ENCODE measurements at places on chromosomes 1 and 21.

DNA sequence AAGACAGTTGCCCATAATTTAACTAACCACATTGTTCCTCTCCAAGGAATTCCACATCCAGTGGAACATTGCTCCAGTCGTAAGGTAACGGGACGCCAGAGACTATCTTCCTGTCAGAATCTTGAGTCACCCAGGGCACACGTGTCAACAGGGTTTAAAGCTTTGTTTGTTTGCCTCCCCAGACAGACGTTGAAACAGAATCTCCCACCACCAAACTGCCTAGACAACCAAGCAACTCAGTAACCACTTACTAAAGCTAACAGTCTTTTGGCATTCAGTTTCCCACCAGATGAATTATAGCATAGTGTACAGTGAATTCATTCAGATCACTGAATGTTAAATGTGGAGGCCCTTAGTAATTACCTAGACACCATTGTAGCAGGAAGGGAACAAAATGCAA, 439.5 kb downstream of the PLPP3 start:
- no peak for DNase-seq

- DNase-seq: no peak
Observed at GRCh38 chr21:44572959-44573583, 458 bp upstream of the KRTAP10-4 start.

DNA sequence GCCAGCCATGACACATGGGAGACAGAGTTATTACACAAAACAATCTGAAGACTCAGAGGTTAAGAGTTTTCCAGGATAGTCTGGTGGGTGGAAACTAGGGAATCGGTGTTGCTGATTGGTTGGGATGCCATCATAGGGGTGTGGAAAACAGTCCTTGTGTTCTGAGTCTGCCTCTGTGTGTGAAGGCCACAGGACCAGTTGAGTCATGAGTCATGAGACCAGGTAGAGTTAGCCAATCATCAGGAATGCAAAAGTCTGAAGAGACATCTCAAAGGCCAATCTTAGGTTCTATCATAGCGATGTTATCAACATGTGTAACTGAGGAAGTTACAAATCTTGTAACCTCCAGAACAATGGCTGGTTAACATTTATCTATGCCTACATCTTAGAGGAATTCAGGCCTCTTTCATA, 49.7 kb upstream of the NEK7 start:
- DNase-seq: no peak

GRCh38 chr21:16587141-16587581, 857.4 kb downstream of the USP25 start:
- no peak for DNase-seq

DNA sequence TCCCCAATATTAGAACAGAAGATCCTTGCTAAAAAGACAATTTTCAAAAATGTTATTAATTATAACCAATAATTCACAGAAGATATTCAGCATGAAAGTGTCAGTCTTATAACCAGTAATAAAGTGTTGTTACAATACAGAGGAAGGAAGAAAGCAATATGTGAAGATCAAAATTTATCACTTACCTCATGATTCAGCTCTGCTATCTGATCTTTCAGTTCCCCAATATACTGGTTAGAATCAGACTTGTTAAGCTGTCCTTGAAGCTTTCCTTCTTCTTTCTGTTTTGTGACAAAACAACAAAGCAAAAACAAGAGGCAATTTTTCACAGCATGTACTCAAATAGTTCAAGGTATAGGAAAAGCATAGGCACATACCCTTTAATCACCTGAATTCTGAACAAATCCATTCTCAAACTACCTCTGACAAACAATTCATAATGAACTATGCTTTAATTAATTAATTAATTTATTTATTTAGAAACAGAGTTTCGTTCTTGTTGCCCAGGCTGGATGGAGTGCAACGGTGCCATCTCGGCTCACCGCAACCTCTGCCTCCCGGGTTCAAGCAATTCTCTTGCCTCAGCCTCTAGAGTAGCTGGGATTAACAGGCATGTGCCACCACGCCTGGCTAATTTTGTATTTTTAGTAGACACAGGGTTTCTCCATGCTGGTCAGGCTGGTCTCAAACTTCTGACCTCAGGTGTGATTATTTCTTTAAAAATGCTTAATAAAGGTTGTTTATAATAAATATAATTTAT, 76.9 kb upstream of the GFI1 start:
- no peak for DNase-seq

DNA sequence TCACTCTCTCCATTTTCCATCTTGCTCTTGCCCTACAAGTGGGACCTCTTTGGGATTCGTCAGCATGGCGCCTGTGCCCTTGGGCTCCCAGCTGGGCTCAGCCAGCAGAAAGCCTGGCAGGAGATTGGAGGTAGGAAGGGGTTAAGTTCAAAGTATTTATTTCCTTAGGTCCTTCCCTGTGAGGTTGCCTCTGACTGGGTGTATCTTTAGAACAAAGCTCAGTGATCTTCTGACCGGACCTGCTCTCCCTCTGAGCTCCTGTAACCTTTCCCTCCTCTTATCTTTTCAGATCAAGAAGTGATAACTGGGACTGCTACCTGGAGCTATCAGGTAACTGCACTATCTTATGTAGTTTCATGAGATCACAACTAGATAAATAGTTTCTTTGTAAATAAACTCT, 75.8 kb upstream of the ABCD3 start:
- DNase-seq: no peak

- no peak for DNase-seq
Observed at GRCh38 chr1:54046671-54047383, 6.2 kb downstream of the TMEM59 start.

- DNase-seq: no peak
Observed at GRCh38 chr1:115767403-115767802, 1.1 kb downstream of the CASQ2 start.

GRCh38 chr1:154910851-154911250, 25.7 kb downstream of the PMVK start:
- no peak for DNase-seq

GRCh38 chr1:176444286-176444685, 18.7 kb upstream of the PAPPA2 start:
- DNase-seq: no peak

DNA sequence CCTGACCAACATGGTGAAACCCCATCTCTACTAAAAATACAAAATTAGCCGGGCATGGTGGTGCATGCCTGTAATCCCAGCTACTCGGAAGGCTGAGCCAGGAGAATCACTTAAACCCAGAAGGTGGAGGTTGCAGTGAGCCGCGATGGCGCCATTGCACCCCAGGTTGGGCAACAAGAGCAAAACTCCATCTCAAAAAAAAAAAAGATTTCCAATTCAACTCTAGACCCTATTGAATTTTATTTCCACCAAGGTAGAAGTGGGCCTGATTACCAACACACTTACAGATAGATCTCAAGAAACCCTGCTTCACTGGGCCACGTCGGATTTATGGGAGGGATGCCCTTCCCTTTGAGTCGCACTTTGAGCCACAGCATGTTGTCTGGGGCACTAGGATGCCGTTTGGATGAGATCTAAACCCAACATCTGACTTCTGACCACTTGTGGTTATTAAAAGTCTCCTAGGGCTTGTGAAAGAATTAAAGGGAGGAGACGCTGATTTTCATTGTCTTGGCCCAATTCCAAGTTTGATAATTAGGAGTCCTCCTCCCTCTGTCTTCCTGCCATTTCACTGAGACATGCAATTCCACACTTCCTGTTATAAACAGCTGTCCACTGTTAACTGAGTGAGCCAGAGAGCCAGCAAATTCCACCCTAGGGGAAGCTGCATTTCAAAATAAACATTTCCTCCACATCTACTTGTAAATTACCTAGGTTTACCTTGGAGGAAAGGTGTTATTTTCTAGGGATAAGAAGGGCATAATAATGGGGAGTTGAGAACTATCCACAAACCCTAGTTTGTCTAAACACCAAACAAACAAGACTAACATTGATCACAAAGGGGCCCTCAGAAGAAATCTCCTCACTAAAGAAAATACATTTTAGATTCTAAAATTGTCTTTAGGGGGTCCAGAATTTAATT, 5.2 kb upstream of the RERE start:
- DNase-seq: no peak

- DNase-seq: no peak
Observed at GRCh38 chr1:64121766-64122385, 81.5 kb upstream of the UBE2U start.

DNA sequence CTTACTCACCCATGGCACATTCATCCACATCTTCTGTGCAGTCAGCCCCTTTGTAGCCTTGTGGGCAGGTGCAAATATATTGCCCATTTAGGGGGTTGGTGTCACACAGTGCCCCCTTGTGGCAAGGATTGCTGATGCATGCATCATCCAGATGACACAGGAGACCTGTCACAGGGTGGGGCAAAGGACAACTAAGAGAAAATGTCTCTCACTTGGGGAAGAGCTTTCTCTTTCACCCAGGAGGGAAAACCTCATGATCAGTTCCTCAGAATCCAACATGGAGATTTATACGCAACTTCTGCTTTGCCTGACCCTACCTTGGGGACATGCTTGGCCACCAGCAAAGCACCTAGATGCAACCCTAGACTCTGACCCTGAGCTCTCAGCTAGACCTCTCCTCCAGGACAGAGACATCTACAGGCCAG, 71.8 kb upstream of the ADAM30 start:
- DNase-seq: peak; percentile 65

GRCh38 chr1:234866007-234866866, 256.3 kb upstream of the IRF2BP2 start:
- DNase-seq: no peak

GRCh38 chr1:183033205-183033604, 10.0 kb downstream of the LAMC1 start:
- DNase-seq: no peak

DNA sequence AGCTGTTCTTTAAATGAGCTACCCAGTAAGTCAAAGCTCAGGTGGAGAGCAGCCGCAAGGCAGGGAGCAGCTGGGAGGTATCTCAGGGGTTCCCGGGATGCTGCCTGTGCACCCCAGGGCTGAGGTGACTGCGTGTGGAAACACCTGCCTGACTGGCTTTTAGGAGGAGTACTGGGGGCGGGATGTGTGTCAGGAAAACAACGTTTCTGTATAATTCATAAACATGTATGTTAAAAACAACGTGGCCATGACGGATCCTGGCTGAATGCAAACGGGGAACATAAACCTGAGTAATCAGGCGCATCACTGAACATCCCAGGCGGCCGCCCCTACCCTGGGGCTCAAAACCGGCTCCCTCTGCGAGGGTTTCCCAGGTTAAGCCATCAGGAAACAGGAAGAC, 1.5 kb downstream of the C1orf159 start:
- no peak for DNase-seq

- DNase-seq: no peak
Observed at GRCh38 chr1:228786361-228787129, 51.3 kb downstream of the RHOU start.

DNA sequence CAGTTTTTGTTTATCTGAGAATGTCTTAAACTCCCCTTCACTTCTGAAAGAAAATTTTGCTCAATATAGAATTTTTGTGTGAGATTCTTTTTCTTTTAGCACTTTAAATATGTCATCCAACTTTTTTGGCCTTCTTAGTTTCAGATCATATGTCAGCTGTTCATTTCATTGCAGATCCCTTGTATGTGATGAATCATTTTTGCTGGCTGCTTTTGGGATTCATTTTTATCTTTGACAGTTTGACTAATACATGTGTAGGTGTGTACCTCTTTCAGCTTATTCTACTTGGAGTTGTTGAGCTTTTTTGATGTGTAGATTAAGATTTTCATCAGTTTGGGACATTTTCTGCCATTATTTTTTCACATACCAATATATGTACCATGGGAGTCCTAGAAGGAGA, 156.8 kb downstream of the FASLG start:
- DNase-seq: no peak

DNA sequence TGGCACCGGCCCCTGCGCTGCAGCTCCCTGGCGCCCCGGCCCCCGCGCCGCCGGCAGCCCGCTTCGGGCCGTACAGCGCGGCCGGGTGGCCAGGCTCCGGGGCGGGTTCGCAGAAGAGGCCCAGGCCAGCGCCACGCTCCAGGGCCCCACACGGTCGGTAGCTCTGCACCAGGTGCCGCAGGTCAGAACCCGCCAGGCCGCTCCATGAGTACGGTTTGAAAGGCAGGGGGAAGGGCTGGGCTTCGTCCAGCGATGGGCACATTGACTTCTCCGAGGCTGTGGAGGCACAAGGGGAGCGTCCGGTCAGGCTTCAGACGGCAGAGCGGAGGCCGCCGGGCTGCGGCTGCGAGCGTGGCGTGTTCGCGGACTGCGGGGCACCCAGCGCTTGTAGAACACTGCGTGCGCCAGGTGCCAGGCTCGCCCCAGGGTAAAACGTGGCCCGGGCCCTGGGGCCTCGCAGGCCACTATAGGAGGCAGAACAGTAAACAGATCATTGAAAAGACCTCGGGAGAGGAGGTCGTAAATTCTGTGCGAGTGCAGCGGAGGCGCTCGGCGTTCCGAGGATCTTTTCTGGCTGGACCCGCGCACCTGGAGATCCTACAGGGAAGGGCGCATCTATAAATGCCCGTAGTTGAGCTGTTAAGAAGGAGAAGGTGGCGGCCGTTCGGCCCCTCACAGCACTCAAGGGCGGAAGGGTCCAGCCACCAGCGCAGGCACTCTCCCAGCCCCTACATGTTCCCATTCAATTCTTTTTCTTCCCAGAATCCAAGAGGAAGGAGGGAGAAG, 5.7 kb downstream of the GFI1 start:
- no peak for DNase-seq

DNA sequence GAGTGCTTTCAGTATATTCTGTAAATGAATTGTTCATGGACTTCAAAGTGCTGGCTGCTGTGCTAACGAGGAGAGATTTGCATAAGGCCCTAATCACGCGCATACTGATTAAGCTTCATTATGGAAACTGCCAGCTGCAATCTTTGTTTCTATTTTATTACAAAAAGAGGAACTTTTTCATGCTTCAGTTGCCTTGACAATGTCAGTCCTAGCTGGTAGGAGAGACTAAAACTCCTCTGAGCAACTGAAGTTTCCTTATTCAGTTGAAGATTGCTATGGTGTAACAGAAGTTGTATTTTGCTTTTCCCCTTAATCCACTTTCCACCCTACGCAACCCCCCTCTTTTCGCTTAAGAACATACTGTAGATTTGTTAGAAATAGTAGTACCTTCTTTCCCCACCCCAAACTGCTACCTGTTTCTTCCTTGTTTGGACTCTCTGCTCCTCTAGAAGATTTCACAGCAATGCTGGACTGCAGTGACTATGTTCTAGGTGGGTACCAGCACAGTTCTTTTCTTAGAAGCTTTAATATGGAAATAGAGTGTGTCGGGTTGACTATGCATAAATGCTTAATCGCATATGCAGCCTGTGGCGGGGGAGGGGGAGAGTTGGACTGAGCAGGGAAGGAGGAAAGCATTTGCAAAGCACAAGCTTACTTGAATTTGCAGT, 108.3 kb downstream of the POU2F1 start:
- DNase-seq: no peak

DNA sequence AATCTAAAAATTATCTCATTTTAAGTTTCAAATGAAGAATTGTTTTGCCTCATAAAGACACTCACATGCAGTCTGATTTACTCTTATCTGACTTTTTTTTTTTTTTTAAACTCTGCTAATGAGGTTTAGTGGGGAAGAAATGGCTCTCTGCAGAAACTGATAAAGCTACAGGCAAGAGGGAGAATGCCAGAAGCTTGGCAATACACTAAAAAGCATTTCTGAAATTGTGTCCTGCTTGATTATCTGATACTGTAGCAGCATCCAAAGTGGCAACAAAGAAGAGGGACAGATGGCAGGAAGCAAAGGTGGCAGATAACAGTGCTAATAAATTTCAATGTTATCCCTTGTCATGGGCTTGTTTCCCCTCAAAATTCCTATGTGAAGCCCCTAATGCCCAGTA, 1744.9 kb downstream of the NCAM2 start:
- no peak for DNase-seq

GRCh38 chr1:224427346-224427745, 7.3 kb downstream of the WDR26 start:
- DNase-seq: no peak

- DNase-seq: no peak
Observed at GRCh38 chr1:90784186-90784847, 67.2 kb upstream of the BARHL2 start.

Measured in stimulated activated CD4-positive, alpha-beta T cell treated with anti-CD3 and anti-CD28 coated beads, Interleukin-1b, Interleukin-23, amount 100 ng/mL, for 1 hour (primary cell).